Stimulated activated CD4-positive, alpha-beta T cell treated with anti-CD3 and anti-CD28 coated beads, Interleukin-1b, Interleukin-23, amount 100 ng/mL, for 1 hour (primary cell): ENCODE measurements at places on chromosomes 12 and 14.

DNA sequence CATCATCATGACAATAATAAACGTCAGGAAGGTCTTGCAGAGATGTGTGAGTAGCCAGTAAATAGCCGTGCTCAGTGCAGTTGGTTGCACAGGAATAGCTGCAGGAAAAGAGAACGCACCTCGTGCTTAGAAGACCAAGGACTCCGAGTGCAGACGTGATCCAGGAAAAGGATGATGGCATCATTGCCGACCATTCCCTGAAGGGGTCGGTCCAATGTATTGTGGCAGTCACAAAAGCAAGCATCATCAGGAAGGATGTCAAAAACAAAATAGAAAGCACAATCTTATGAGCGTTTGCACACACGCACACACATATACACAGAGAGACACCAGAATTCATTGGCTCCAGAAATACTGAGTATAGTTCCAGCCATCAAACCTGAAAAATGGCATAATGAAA lies 12.8 kb downstream of the DUSP6 start:
- DNase-seq: no peak

GRCh38 chr12:53011889-53012288 lies 5.6 kb downstream of the EIF4B start:
- no peak for DNase-seq

DNA sequence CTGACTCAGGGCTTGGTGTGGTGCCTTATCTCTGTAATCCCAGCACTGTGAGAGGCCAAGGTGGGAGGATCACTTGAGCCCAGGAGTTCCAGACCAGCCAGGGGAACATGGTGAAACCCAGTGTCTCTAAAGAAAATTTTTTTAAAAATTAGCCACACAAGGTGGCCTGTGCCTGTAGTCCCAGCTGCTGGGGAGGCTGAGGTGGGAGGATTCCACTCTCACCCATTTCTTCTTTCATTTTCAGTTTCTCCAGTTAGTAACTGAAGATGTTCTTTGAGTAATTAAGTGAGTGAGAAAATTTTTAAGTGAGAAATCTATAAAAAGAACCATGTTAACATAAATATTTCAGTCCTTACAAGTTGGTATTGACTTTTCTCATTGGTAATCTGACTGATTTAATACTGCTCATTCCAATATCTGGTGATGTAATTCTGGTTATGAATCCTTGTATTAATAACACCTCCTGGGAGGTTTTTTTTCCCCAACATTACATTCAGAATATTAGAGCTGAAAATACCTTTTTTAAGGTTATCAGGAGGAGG lies 6.1 kb downstream of the METTL3 start:
- no peak for DNase-seq

- DNase-seq: no peak
Measured at GRCh38 chr12:71415336-71416231, 24.0 kb upstream of the LGR5 start.

DNA sequence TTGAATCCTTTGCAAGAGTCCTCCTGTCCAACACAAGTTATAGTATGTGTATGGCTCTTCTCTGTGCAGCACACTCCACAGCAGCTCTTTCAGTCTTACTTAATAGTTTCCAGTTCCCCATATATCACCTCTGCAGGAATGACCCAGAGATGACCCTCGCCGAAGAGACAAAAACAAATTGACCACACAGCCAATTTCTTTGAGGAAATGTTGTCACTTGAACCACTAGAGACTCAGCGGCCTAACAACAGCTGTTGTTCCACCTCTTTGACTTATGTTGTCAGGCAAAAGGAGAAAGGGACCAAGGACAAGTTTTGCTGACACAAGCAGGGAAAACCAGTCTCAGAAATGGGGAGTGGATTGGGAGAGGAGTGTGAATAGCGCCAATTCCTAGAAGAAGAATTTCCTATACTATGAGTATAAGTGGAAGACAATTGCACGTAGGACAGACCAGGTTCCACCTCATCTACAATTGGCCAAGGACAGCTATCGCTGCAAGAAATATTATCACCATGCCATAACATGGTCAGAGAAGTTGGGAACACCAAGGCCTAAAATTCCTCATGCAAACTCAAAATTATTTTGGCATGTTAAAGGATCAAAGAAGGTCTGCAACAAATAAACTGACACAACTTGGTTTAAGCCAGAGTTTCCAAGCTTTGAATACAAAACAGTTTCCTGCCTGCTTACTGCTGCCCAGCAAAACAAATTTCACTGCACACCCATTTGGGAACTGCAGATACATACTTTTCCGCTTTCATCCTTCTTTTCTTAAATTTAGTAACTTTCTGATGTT lies 41.7 kb upstream of the ITPR2 start:
- no peak for DNase-seq

DNA sequence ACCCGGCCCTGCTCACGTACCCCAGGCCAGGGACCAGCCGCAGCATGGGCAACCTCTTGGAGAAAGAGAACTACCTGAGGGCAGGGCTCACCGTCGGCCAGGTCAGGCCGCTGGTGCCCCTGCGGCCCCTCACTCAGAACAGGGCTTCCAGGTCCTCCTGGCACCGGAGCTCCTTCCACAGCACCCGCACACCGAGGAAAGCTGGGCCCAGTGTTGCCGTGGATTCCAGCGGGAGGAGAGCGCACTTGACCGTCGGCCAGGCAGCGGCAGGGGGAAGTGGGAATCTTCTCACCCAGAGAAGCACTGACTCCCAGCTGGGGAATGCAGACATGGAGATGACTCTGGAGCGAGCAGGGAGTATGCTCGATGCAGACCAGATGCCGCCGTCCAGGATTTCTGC lies 7.9 kb upstream of the VAMP1 start:
- DNase-seq: no peak

DNA sequence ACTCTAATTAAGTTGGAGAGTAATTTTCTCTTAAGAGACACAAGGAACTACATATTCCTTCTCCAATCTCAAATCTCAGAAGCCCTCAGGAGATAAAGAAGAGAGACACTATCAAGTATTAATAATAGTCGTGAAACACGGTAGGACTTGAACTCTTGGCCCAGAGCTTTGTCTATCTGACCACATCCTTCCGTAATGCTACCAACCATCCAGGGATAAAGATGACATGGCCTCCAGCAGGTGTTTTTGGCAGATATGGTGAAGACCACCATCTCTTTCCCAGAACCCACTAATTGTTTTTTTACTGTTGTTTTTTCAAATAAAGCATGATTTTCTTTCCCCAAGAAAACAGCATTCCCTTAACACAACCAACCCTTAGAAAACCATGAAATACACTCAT lies 3.4 kb downstream of the ZNF384 start:
- no peak for DNase-seq

GRCh38 chr14:99517643-99518381 lies 36.6 kb downstream of the CCNK start:
- no peak for DNase-seq

DNA sequence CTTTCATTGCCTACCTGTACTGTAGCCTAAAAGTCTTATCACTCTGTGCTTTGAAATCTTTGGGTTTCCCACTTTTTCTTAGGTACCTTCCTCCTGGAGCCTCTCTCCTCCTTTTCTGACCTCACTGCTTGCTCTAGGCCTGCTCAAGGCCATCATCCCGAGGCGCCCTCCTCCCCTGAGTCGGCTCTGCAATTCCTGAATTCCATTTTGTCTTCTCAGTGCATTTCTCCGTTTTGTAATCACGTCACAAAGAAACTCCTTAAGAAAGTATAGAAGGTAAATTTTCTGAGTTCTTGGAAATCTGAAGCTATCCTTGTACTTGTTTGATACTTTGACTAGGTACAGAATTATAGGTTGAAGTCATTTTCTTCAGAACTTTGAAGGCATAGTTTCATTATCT lies 25.2 kb downstream of the ZC3H14 start:
- DNase-seq: no peak

DNA sequence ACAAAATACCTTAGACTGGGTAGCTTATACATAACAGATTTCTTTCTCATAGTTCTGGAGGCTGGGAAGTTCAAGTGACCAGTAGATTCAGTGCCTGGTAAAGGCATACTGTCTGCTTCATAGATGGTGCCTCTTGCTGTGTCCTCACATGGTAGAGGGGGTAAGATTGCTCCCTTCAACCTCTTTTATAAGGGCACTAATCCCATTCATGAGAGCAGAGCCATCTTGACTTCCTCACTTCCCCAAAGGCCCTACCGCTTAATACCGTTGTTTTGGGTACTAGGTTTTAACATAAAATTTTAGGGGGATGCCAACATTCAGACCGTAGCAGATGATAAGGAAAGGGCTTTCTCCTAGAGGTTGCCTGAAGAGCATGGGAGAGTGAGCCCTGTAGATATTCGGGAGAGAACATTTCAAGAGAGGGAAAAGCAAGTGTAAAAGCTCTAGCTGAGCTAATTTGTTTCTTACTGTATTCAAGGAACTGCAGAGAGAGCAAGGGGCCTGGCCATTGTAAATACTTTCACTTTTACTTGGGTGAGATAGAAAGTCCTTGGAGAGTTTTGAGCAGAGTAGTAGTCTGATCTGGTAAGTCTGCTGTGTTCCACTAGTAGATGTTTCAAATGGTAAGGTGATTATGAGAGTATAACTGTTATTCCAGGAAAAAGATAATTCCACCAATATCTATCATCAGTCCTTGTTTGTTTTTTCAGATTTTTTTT lies 27.3 kb downstream of the FRS2 start:
- no peak for DNase-seq

DNA sequence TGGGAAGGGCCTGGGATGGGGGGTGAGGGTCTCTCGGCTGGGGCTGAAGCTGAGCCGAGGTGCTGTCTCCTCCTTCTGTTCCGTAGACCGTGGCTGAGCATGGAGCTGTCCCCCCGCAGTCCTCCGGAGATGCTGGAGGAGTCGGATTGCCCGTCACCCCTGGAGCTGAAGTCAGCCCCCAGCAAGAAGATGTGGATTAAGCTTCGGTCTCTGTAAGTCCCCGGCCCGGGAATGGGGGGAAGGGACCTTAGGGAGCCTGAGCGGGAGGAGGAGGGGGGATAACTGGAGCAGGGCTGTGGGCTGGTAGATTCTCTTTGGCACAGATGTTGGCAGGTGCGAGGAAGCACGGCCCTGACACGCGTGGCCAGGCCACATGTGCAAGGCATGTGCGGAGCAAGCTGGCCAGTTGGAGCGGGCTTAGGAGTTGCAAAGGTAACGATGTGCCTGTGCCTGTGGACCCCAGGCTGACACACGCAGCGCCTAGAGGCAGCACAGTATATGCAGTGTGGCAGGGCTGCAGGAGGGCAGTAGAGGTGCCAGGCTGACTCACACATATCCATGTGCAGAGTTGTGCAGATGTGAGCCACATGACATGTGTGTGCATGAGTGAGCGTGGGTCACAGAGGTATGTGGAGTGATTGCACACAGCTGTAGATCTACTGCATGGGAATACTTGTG lies 512 bp downstream of the PDE1B start:
- no peak for DNase-seq

DNA sequence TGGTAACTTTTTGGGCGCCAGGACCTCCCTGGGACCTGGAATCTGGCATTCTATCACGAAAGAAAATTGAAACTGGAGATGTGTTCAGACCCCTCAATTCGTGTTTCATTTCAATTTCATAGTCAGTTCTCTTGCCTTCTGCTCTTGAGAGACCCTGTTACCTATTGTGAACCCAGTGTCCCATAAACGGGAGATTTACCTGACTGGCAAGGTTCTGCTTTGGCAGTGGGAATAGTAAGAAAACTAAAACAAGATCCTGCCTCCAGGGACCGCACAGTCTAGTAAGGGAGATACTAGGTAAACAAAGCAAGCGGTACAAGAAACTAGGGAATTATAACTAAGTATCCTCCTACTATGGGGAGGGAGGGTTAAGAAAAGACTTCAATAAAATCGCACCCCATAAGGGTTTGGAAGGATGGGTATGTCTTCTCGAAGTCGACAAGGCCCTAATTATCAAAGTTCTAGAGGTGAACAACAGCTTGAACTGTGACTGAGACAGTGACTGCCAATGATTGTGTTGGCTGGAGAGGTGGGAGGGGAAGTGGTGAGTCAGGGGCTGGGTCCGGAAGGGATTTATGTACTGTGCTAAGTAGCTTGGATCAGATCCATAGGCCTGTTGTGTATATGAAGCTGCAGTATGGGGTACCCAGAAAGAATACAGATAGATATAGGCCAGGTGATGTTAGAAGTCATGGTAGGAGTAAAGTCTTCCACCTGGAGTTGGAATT lies 754 bp downstream of the ACSS3 start:
- no peak for DNase-seq

DNA sequence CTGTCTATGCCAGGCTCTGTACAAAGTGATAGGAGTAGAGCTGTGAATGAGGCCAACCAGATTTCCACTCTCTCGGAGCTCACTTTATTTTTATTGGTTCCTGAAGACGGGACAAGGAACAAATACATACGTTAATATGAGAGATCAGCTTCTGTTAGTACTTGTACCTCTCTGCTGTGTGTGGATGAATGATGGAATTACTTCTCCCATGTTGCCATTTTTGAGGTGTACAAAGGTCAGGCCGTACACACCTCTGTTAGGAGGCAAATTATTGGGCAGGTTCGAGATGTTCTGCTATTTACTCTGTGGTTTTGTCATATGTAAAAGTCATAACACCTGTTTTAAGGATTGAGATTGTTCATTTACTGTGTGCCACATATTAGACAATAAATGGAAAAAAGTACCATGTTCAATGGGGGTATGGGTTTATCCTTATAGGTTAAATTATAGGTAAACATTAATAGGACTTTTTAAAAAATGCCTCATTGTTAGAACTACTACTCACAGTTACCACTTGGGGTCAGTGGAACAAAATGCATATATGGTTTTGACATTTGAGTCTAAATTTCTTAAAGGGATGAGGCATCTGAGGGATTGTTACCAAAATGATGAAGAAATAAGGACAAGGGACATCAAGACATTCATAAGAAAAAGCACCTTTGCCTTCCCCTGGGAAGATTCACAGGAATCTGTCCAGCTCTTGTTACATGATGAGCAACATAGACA lies 26.9 kb downstream of the WBP11 start:
- DNase-seq: no peak

- no peak for DNase-seq
Measured at GRCh38 chr12:5872745-5873144, 72.3 kb downstream of the ANO2 start.

GRCh38 chr12:107568718-107569117 lies 116.9 kb upstream of the PWP1 start:
- no peak for DNase-seq

DNA sequence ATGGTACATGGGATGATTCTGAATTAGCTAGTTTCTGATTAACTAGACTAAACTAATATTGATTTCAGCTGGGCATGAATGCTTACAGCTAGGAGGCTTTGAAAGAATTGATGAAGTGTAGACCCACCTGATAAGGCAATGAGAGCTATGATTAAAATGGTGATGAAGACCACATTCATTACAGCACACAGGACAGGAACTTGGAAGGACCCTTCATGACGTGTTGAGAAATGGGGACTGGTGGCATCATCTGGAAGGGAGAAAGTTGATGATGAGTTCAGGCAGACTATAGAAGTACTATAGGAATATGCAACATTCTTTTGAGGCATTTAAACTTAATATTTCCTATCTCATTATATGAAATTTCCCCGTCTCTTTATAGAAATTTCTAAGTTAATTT lies 4.5 kb downstream of the CD69 start:
- no peak for DNase-seq

GRCh38 chr12:84502907-84503787 lies 409.5 kb downstream of the SLC6A15 start:
- no peak for DNase-seq

GRCh38 chr12:130832561-130833209 lies 6.4 kb downstream of the STX2 start:
- DNase-seq: no peak
